Stimulated activated CD8-positive, alpha-beta memory T cell treated with anti-CD3 and anti-CD28 coated beads, Interleukin-2, amount 100 ng/mL, for 48 hours (primary cell): ENCODE measurements at places on chromosomes 5 and 9.

DNA sequence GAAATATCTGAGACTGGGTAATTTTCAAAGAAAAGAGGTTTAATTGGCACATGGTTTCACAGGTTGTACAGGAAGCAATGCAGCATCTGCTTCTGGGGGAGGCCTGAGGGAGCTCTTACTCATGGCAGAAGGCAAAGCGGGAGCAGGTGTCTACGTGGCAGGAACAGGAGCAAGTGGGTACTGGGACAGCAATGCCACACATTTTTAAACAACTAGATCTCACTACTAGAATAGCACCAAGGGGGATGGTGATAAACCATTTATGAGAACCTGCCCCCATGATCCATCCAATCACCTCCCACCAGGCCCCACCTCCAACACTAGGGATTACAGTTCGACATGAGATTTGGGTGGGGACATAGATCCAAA lies 47.6 kb upstream of the HOMER1 start:
- no peak for DNase-seq

DNA sequence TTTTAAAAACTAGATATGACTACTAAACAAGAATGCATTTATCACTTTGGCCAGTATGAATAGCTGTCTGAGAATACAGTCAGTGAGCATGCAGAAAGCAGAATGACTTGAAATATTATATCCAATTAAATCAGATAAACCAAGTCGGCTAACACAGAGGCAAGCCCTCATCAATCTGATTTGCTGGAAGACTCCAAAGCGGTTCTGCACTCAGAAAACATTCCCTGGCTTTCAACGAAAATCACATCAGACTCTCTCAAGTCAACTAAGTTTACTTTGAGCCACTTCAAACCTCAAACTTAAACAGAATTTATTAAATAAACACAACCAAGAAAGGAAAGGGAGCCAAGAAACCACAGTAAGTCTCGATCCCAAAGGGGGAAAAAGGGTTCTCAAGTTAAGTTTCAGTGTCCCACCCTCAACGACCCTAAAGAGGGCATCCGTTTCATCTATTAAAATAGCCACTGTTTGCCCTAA lies 1.4 kb downstream of the MYO10 start:
- DNase-seq, result no peak

GRCh38 chr5:108541836-108542235 lies 159.9 kb upstream of the FBXL17 start:
- DNase-seq, result no peak

- no peak for DNase-seq
Measured at GRCh38 chr5:167112556-167112955, 1178.9 kb upstream of the WWC1 start.

- no peak for DNase-seq
Measured at GRCh38 chr9:131103024-131103423, 6.7 kb downstream of the AIF1L start.

DNA sequence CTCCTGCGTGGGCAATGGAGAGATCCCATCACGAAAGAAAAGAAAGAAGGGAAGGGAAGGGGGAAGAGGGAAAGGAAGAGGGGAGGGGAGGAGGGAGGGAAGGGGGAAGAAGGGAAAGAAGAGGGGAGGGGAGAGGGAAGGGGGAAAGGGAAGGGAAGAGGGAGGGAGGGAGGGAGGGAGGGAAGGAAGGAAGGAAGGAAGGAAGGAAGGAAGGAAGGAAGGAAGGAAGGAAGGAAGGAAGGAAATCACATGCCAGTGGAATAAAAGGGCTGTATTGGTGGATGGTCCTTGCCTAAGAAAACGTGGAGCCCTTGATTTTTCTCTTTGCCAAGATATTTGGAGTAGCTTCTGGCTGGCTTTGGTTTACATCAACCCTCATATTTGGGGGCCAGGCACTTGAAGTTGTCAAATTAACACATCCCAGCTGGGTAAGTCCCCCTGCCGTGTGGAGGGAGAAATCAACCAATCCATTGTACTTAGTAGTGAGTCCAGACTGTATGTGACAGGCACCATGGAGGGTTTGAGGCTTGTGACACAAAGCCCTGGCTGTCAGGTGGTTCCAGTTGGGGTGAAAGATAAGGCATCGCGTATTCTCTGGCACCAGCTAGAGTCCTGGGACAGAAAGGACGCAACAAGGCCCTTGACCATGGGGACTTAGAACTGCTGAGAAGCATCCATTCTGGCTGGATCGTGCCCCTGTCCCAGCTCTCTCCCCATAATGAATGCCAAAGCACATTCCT lies 23.7 kb downstream of the IDNK start:
- DNase-seq, result no peak

DNA sequence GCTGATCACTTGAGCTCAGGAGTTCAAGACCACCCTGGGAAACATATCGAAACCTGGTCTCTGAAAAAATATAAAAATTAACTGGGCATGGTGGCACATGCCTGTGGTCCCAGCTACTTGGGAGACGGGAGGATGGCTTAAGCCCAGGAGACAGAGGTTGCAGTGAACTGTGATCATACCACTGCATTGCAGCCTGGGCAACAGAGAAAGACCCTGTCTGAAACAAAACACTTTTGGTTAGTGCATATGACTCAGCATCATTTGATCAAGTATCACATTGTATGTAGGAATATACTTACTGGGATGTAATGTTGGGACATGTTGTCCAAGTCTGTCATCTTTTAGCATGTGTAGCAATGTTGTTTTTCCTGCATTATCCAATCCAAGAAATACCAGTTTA lies 12.0 kb downstream of the SAR1B start:
- no peak for DNase-seq

DNA sequence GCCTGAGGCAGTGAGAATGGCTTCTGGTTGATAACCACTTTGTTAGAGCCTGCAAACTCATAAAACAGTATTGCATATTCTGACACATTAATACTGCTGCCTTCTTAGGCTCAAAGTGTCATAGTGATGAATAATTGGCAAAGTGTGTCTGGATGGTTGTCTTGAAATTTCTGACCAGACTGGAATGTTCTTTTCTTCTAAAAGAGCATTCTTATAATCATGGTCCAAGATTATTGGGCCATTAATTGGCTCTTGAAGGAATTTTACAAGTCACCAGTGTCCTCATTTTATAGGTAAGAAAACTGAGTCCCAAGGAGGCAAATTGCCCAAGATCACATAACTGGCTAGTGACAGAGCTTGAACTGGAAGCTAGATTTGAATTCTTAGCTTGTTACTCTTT lies 111.7 kb downstream of the PCSK1 start:
- DNase-seq, result no peak

GRCh38 chr5:159184236-159184635 lies 25.1 kb downstream of the RNF145 start:
- DNase-seq, result no peak

- DNase-seq, result no peak
Measured at GRCh38 chr9:134318481-134318891, 7.8 kb upstream of the RXRA start.
